ENCODE measurements at places on chromosomes 3 and 15.

DNA sequence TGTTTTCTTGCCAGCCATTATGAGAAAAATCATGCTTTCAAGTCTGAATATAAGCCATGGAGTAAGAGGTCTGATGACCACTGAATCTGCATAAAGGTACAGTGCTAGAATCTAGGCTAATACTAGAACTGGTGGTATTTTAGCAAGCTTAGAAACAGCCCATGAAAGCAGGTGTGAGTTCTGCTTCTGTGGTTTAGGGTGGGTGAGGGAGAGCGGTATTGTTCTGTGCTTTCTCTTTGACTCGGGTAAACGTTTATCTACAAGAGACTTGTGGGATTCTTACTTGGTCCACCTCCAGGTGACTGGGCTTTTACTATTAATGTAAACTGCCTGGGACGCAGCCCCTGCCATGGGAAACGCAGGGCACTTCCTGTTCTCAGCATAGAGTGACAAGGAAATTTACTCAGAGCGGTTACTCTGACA, 55.2 kb downstream of the PGPEP1L start:
- no peak for DNase-seq

DNA sequence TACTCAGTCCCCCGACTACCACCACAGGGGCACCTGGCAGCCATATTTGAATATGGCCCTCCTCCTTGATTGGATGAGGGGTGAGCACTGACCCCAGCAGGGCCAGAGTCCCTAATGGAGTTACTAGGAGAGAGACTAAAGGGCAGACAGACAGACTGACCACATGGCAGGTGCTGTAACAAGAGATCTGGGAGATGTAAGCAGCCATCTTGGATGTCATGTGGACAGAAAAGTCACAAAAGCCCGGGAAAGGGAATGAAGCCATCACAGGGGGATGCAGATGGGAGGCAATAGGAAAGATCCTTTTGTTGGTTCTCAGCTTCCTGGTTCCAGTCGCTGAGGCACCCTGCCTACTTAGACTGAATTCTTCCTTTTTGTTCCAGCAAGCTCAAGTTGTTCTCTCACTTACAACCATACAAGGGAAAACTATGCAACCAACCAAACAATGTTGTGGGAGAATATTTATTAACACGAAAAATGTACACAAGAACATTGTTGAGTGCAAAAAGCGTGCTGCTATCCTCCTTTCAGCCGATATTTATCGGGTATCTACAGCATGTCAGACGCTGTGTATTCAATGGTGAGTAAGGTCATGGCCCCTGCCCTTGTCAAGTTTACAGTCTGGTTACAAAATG, 511.6 kb upstream of the PROK2 start:
- no peak for DNase-seq

GRCh38 chr3:71371282-71371681, 212.2 kb downstream of the FOXP1 start:
- DNase-seq = no peak

GRCh38 chr3:10935846-10936631, 56.5 kb upstream of the SLC6A1 start:
- DNase-seq = no peak

GRCh38 chr15:26070095-26070532, 207.0 kb upstream of the ATP10A start:
- DNase-seq = no peak

DNA sequence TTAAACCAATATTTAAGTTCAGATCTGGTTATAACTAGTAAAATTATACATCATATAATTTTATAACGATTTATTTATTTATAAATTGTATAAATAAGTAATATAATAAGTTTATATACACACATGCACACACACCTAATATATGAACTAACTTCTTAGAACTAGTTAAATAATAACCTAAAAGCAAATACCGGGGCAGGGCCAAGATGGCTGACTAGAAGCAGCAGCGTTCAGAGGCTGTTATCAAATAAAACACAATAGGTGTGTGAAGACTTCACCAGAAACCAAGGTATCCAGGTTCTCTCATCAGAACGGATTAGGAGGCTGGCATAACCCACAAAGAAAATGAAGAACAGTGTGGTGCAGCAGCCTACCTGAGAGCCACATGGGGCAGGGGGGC, 653.6 kb upstream of the CBLB start:
- no peak for DNase-seq

GRCh38 chr3:42752441-42752840, 20.6 kb downstream of the CCDC13 start:
- DNase-seq = no peak

All from activated CD4-positive, CD25-positive, alpha-beta regulatory T cell treated with anti-CD3 and anti-CD28 coated beads, Interleukin-2, amount 50 U/mL, for 72 hours (primary cell).